Pons (tissue), 1 donor: ENCODE measurements at places on chromosomes 2 and 18.
A peak's percentile ranks its signal among the peaks of the same experiment; 100 is the strongest.

DNA sequence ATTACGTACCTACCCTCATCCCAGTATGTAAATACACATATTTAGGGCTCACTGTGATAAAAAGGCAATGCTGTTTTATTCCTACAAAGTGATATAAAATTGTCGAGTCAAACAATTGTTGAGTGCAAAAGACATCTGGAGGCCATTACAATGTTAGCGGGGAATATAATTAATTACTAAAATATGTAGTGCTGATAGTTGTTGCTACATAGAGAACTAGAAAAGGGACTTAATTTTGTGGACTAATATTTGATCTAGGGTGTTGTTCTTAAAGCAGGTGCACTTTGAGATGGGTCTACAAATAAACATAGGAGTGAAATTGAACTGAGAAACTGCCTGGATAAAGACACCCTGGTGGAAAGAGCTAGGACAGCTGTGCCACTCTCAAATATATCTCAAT, 300.1 kb downstream of the NOL4 start:
- DNase-seq = no peak

DNA sequence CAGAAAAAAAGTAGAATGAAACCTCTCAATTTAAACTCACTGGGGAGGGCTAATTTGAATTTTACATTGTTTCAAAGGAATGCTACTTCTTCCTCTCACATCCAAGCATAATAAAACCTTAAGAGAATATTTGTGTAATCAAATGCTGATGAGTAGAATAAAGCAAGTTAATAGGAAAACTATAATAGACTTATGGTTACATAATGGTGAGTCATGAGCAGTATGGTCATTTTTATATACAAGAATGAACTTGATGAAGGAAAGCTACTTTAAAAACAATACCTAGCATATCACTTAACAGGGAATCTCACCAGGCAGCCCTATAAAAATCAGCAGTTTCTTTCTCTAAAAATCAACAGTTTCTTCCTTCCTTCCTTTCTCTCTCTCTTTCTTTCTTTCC, 80.3 kb downstream of the VSNL1 start:
- no peak for DNase-seq

- DNase-seq = no peak
These were observed 32.3 kb upstream of the VWC2L start for GRCh38 chr2:214378455-214379103.

DNA sequence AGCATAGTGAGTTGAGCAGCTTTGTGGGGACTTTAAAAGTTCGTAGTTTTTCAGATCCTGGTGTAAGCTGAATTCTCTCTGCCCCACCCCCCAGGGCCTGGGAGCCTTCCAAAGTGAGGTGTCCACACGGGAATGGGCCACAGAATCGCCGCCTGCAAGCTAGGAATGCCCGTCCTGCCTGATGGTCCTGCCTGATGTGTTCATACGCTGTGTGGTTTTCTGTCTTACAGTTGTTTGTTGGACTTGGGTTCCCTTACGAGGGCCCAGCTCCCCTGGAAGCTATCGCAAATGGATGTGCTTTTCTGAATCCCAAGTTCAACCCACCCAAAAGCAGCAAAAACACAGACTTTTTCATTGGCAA, 158.7 kb downstream of the MGAT5 start:
- no peak for DNase-seq

- no peak for DNase-seq
These were observed 374.0 kb downstream of the ZNF516 start for GRCh38 chr18:76121011-76121410.

- DNase-seq = no peak
These were observed 12.0 kb downstream of the SIGLEC15 start for GRCh38 chr18:45837283-45838070.

- peak; percentile 20 for DNase-seq
These were observed 54.1 kb upstream of the AQP4 start for GRCh38 chr18:26919627-26920026.

- no peak for DNase-seq
These were observed 613 bp downstream of the COL5A2 start for GRCh38 chr2:189178726-189179569.

- no peak for DNase-seq
These were observed 14.9 kb downstream of the ABCG5 start for GRCh38 chr2:43823751-43824150.

GRCh38 chr2:115874427-115874826, 1432.0 kb downstream of the DPP10 start:
- no peak for DNase-seq

GRCh38 chr2:144348846-144349245, 171.1 kb downstream of the ZEB2 start:
- no peak for DNase-seq

DNA sequence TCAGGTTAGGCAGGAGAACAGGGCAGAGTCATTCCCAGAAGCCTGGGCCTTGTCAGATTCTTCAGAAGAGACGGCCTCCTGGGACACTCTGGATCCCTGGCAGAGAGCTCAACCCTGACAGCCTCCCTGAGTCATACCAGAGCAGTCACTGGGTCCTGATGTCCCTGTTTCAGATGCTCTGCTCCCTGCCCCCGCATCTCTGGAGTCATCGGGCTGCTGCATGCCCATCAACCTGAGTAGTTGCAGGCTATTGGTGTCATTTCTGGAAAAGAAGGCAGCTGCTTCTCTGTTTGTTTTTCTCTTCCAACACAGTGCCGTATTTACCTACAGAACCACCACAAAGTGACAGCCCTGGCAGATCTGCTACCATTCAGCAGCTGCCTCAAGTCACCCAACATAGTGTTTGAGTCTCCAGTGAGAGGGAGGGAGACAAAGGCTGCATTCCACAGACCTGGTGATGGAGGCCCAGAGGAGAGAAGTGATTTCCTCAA, 145.1 kb downstream of the B3GNT2 start:
- peak; percentile 8 for DNase-seq

DNA sequence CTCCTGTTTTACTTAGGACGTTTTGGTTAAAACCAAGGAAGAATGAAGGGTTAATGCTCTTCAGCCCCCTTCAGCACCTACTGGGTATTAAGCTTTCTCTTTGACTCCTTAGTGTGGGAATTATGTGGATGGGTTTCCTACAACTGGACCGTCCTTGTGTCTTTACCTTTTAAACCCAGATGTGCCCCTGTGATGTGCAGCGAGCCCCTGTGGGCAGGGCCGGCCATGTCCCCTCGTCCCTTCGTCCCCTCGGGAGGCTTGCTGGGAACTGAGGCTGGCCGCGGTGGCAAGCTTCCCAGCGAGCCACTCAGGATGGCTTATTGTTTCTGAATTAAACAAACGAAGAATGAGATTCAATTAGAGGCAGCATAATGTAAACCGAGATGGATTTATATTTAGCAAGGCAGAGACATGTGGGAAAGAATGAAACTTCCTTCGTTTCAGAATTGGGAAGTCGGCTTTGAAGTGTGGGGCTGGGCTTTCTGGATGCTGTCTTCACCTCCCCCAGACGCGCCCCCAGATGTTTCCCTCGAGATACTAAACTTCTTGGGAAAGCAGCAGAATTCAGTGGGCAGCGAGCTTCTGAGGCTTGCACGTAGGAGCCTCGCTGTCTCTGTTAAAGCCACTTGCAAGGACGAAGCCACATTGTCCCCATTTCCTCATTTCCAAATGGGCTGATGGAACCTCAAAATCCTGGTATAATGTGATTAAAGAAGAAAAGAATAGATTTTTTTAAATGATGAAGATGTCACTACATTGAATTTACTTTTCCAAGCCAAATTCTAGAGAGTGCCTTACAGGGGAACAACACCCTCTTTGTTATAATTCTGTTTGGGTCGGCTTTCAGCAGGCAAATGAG, 146.0 kb downstream of the VAPA start:
- peak; percentile 80 for DNase-seq

DNA sequence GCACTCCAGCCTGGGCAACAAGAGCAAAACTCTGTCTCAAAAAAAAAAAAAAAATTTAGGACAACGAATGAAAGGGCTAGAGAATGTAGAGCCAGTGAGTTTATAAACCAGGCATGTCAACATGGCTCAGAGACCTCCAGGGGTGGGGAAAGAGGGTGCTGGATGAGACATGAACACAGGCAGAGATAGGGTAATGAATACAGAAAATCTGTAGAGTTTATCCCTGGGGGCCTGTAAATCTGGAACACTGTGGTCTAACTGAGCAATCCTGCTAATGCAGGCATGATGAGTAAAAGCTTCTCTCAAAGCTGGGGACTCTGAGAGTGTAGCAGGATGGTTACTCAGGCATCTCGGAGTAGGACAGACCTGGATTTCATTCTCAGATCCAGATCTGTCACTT, 59.2 kb upstream of the IGFBP2 start:
- no peak for DNase-seq

- DNase-seq = peak; percentile 76
These were observed 3.1 kb upstream of the ARID5A start for GRCh38 chr2:96533292-96534073.

- DNase-seq = peak; percentile 80
These were observed 24.1 kb downstream of the PSMG2 start for GRCh38 chr18:12726774-12727550.

- no peak for DNase-seq
These were observed 243.1 kb upstream of the CCDC68 start for GRCh38 chr18:55202232-55202917.

GRCh38 chr18:79947054-79947755, 4.2 kb downstream of the SLC66A2 start:
- no peak for DNase-seq

GRCh38 chr2:233419602-233420391, 65.5 kb downstream of the DGKD start:
- no peak for DNase-seq

DNA sequence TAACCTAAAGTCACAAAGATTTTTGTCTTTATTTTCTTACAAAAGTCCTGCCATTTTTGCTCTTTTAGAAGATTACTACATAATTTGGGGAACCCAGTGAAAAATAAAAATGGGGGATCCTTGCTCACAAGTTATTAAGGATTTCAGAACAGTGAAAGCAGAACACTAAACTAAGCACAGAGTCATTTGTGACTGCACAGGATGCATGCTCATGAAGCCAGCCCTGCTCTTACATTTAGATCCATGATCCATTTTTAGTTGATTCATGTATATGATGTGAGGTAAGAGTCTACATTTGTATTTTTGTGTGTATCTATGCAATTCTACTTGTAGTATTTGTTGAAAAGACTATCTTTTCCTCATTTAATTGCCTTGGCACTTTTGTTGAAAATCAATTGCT, 21.8 kb downstream of the SP140L start:
- DNase-seq = no peak

- no peak for DNase-seq
These were observed 10.4 kb upstream of the EN1 start for GRCh38 chr2:118857677-118858484.

DNA sequence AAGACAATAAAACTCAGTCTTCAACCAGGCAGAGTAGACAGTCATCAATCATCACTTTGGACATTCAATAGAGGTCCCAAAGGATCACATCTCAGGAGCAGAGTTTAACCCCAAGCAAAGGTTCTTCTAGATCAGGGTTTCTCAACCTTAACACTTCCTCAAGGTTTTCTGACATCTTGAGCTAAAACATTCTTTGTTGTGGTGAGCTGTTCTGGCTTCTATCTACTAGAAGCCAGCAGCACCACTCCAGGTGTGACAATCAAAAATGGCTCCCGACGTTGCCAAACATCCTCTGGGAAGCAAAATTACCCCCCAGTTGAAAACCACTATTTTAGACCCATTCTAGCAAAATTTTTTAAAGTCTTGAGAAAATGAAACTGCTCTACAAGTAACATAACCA, 22.0 kb downstream of the RTTN start:
- DNase-seq = no peak

- DNase-seq = no peak
These were observed 49.2 kb downstream of the EFEMP1 start for GRCh38 chr2:55874338-55874737.

DNA sequence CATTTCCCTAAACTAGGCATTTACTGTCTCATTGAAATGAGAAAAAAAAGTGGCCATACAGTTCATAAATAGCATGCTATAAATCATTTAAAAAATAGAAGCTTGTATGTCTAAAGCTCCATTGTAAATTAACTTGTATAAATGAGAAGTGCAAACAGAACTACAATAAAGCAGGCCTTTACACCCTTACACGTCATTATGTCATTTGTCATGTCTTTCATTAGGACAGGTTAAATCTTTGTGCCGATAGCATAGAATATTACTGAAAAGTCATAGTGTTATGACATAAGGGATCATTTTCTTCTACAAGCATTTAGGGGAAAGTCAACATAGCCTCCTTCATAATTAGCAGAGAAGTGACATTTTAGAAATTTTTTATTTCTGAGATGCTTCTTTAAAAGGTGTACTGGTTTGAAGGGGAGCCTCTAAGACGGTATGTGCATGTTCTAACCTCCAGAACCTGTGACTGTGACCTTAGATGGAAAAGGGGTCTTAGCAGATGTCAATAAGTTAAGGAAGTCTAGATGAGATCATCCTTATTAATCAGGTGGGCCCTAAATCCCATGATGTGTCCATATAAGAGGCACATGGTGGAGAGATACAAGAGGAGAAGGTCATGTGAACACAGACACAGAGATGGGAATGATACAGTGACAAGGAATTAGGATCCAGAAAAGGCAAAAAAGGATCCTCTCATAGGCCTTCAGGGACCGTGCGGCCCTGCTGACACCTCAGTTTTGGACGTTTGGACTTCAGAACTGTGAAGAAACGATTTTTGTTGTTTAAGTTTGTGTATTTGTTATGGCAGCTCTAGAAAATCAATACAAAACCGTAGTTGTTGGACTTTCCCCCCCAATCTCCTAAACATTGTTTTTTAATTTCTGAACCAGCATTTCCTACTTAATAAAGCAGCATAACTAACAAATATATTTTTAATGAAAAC, 863.7 kb downstream of the MBD2 start:
- no peak for DNase-seq

- DNase-seq = no peak
These were observed 41.3 kb upstream of the IL1R1 start for GRCh38 chr2:102101097-102101848.

- DNase-seq = no peak
These were observed 29.5 kb upstream of the LAPTM4A start for GRCh38 chr2:20080839-20081415.

DNA sequence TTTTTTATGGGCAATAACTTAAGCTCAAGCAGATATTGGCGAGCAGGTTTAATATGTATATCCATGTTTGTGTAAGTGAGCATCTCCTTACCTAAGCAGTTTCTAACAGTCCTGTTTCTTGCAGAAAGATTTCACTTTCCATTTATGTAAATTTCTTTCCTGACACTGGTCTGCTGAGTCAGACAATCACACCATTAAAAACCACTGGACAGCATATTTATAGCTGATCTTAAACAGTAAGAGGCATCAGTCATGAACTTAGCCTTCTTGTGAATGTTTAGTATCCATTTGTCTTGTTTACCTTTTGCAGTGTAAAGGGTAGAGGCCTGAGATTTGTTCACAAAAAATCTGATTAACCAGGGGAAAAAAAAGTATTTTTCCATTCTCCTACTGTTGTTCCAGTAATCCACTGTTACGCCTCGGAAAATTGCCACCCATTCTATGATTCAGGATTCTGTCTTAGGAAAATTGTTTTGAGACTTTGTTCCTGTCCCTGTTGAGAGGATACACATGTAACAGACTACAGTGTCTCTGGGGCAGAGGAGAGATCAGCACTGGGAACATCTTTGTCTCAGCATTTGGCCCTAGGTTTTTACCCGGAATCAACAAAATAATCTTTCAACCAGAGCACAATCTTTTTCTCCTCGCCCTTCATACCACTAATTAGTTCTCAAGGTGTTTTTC, 521.0 kb upstream of the NRP2 start:
- DNase-seq = no peak
